LNCaP clone FGC (cell line): ENCODE measurements at places on chromosomes 11 and 22.

GRCh38 chr11:104333977-104334376 lies 170.0 kb upstream of the PDGFD start:
- no peak for DNase-seq

DNA sequence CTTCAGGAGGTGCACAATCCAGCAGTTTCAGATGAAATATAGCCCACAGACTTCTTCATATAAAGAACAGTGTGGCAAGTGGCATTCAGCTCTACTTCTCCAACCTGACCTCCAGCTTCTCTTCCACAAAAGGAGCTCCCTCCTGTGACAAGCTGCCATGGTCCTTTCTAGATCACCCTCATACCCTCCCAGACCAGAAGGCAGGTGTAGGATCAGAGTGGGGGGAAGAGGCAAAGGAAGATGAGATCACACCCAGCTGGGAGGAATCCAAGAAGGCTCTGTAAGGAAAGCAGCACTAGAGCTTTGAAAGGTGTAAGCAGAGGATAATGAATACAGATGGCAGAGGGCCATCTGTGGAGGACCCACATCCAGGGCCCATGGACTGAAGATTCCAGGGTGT lies 7.6 kb downstream of the CLPB start:
- DNase-seq, result no peak

DNA sequence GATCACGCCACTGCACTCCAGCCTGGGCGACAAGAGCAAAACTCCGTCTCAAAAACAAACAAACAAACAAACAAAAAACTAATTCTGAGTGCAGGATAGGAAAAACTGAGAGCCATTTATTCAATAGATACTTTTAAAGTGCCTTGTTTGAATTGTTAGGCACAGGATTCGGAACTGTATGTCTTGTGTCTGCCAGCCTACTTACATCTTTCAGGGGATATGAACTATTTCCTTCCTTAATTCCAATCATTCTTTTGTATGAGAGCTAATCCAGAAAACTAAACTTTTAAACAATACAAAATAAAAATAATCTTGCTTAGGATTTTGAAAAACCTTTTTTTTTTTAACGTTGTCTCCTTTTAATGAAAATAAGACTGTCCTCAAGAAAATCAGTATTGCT lies 12.6 kb downstream of the UVRAG start:
- DNase-seq, result no peak

DNA sequence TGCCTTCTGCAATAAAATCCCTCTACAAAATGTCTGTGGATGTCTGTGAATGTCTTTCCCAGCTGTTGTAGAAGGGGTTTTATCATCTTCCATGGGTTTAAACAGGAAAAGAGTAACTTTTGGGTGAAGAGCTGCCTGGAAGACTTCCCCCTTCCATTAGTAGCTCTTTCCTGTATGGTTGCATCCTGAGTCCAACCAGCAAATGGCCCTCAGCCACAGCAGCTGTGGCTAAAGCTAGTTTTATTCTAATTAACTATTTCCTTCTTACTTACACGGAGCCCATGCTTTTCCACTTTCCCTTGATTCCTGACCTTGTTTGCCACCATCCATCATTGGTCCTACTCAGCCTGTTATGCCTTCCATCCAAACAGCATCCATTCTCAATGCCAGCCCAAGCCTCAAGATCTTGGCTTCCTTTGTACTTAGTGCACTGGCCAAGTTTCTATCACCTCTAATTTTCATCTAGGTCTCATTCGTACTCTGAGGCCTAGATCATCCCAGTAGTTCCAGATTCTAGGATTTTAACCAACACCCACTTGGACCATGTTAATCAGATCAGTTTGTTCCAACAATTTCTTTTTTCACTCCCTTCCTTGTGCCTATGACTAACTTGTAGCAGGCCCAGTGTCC lies 41.5 kb upstream of the CADM1 start:
- no peak for DNase-seq

- DNase-seq, result no peak
Observed at GRCh38 chr11:72598906-72599305, 75.3 kb downstream of the PDE2A start.

DNA sequence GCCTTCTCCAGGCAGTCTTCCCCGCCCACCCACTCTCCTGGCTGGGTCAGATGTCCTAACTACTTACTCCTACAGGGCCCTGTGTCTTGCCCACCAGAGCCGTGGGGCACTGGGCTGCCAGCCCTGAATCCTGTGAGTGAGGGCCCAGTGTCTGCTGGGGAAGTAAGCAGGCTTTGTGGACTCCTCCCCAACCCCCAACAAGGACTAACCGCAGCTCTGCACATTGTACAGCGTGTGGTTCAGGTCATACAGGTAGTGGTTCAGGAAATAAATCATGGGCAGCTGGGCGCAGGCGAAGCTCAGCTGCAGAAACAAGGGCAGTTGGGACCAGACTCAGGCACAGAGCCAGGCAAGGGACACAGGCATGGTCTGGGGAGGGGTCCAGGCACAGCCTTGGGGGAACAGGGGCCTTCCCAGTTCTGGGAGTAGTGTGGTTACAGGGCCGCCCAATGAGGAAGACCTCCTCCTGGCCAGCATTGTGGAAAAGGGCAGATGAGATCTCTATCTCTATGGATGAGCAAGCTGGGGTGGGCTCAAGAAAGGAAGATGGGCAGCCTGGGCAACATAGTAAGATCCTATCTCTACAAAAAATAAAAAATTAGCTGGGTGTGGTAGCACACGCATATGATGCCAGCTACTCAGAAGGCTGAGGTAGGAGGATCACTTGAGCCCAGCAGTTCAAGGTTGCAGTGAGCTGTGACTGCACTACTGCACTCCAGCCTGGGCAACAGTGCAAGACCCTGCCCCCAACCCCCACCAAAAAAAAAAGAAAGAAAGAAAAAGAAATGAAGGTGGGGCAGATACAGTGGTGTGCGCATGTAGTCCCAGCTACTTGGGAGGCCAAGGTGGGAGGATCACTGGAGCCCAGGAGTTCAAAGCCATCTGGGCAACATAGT lies 5.5 kb downstream of the UNC93B1 start:
- DNase-seq, result no peak

GRCh38 chr22:37627121-37627520 lies 12.3 kb upstream of the SH3BP1 start:
- DNase-seq, result no peak

GRCh38 chr22:40383905-40384304 lies 13.5 kb downstream of the SGSM3 start:
- no peak for DNase-seq

- DNase-seq, result no peak
Observed at GRCh38 chr11:26834601-26835000, 112.7 kb upstream of the SLC5A12 start.

DNA sequence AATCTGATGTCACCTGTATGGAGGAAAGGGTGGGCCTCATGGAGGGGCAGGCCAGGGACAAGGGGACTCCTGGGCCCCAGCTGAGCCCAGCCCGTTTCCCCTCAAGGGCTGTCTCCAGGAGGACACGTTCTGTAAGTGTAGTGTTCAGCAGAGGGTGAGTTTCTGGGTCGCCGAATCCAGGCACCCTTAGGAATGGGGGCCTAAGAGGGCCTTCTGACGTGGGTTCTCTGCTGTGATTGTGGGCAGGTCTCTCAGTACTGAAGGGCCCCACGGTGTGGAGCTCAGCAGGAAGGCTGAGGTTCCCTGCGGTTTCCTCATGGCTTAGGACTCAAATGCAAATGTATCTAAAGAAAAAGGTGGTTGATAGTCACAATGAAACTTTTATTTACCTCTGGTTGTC lies 6.5 kb downstream of the PTDSS2 start:
- DNase-seq, result no peak

DNA sequence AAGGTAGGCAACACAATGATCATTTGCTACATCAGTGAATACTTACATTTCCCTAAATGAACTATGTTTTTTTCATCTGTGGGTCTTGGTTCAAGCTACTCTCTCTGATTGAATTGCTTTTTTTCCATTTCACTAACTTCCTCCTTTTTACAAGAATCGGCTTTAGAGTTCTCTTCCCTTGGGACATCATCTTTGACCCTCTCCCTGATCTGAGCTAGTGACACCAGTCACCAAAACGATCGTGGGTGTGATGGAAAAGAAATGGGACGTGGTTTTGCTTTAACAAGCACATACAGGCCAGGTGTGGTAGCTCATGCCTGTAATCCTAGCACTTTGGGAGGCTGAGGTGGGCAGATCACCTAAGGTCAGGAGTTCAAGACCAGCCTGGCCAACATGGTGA lies 129.9 kb downstream of the WT1 start:
- DNase-seq, result no peak

- no peak for DNase-seq
Observed at GRCh38 chr22:22721681-22722354, 77.4 kb downstream of the GGTLC2 start.

DNA sequence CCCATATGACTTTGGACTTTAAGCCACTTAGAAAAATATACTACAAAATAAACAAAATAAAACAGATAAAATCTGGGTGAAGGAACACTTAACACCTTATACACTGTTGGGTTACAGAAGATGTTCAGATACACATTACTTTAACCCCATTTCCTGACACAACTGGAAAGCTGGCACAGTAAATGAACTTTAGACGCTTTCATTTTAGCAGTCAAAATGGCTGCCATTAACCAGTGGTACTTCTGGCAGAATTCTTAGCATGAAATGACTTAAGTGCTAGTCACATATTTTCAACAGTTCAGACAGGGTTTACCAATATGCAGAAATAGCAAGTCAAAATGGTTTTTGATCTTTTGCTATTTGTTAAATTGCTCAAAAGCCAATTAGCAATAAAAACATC lies 37.9 kb downstream of the PIK3C2A start:
- DNase-seq, result no peak

DNA sequence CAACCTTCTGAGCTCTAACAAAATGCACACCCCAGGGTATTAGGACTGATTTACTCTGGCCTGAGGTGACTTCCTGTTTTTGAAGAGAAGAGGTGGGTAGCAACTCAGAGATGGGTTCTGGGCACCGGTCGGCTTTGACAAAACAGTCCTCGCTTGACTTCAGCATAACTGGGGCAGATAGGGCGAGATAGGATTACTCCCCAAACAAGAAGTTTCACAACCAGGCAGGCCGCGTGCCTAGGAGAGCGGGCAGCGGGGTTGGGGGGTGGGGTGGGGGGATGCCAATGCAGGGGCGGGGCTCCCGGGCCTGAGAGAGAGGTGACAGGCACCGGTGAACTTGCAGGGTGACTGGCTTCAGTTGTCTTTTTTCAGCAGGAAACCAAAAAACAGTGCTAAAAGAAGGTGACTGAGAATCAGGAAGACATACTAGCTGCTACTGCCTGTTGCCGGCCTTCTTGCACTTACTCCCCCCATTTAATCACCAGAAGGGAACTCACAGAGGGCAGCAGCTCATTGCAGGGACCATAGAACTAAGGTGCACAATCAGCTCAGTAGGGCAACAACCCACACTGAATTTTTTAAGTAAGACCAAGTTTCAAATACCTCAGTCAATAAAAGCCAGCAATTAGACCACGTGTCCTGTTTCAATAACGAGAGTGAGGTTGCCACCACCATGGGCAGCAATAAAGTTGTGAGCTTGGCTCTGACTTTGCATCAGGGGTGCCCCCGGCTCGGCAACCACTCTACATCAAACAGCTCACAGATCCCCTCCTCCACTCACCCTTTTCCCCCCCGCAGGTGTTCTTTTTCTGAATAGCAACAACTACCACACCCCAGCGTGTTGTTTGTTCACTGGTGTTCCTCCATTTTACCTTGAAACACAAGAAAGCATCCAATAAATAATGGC lies 37.2 kb upstream of the ETS1 start:
- DNase-seq, result no peak
